ENCODE measurements at places on chromosomes 1 and 21. TPM values are rescaled to one million over a fixed set of nuclear protein-coding genes. Genes with fewer than 3 reads are reported as not detected.

The BATF3 gene
- 2.4 TPM for total RNA-seq

The DISP1 gene
- total RNA-seq = 4.2 TPM

The PKP1 gene
- total RNA-seq = 0.44 TPM

The ADGRB2 gene
- 34.8 TPM for total RNA-seq

The TMCC2 gene
- 3.1 TPM for total RNA-seq

The TRIM46 gene
- total RNA-seq = 3.8 TPM

Data from Panc1 (cell line).